ENCODE measurements at places on chromosomes 12 and 14.

GRCh38 chr12:53365245-53365904 lies 14.6 kb upstream of the SP1 start:
- no peak for DNase-seq

DNA sequence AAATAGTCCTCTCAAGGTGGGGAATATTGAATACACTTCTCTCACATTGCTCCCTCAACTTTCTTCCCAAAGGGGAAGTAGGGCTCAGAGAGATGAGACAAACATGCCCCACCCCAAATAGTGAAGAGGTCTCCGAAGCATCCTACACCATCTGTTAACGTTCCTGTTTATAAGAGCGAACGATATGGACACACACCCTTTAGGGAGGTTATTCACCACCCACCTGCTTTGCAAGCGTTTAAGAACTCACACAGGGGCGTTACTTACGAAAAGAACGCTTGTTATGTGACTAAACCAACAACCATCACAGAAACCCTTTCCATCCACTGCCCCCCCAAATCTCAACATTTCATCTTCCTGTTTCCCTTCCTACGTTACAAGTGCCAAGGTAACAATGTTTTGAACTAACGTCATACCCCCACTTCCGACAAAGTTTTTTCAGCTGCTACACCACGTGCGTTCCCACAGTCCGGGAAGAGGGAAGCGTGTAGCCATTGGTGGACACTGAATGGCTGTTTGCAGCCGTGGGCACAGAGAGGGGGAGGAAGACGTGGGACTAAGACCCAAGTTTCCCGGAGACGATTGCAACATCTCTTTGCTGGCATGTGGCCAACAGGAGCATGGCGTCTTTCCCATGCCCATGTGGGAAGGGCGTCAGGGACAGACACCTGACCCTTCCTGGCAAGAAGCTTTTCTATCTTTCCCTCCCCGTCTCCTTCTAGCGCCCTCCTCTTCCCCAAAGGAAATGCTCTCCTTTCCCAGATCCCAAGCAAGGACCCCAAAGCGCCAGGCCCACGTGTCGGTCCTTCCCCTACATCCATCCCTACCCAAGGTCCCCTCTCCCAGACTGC lies 1.2 kb downstream of the YBX3 start:
- peak; percentile 43 for DNase-seq

DNA sequence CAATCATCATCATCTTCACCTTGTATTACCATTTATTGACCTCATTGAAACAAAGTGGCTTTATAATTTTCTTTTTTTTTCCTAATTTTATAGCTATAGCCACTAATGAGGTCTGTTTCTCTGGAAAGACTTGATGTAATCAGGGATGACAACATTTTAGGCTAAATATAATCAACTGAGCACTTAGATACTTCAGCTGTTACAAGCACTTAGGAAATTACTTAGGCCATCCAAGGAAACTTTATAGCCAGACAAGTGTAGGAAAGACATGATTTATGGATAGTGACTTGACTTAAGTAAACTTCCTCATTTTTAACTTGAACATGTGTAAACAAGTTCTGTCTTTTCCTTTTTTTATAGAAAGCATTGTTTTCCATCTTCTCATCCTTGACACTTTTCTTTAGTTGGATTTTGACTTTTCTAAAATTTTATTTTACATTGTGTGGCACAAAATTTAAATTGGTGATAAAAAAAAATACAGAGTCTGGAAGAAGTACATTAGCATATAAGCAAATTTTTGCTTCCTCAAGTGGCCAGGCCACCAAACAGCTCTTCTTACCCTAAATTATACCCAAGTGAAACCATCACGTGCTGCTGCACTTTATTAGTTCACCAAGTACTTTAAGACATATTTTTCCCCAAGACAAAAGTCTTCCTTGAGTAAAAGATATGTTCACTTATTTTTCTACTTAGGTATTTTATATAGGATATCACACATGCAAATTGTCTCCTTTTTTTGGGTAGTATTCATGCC lies 15.1 kb downstream of the CPNE8 start:
- no peak for DNase-seq

- DNase-seq, result no peak
Measured at GRCh38 chr14:60512126-60512525, 3.2 kb downstream of the SIX6 start.

GRCh38 chr14:67395876-67396189 lies 16.1 kb downstream of the PLEK2 start:
- DNase-seq, result no peak

DNA sequence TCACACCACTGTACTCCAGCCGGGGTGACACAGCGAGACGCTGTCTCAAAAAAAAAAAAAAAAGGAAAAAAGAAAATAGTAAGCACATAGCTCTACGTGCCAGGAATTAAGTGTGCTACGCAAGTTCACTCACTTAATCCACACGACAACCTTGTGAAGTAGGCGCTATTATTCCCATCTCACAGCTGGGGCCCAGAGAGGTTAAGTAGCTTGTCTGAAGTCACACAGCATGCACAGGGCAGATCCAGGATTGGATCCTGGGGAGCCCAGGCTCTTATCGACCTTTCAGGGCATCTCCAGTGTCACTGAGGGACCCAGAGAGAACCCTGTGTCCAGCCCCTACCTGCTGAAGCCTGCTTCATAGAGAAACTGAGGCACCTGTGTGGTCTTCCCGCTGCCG lies 11.9 kb downstream of the DHX37 start:
- no peak for DNase-seq

DNA sequence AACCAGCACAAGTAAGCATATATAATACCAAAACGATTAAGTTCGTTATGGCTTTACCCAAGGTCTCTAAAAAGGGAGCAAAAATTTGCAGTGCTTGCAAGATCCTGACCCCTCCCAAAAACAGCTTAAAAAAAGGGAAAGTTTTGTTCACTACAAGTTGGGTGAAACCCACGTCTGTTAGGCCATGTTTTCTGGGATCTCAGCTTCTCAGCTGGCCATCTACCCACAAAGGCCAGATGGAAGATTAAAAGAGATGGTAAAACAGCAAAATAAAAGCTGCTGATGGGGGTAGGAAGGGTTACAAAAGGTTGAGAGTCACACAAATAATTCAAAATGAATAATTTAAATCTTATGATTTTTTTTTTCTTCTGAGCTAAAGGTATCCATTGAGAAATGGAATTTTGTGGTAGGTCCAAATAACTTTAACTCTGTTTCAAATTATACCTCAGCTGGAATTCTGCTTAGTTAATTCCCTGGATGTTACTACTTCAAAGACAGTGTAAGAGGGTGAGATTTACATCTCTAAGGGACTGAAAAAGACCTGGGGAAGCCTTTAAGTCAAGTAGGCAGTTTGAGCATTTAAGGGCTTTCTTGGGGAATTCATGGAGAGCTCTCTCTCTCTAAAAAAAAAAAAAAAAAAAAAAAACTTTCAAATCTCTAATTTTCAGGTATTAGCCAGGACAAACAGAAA lies 185.6 kb upstream of the NAV3 start:
- DNase-seq, result no peak

- DNase-seq, result peak; percentile 52
Measured at GRCh38 chr14:76584271-76584702, 177.0 kb upstream of the VASH1 start.

- DNase-seq, result no peak
Measured at GRCh38 chr12:24944601-24944975, 4.3 kb downstream of the BCAT1 start.

GRCh38 chr14:88551980-88552431 lies 2.8 kb downstream of the PTPN21 start:
- no peak for DNase-seq

DNA sequence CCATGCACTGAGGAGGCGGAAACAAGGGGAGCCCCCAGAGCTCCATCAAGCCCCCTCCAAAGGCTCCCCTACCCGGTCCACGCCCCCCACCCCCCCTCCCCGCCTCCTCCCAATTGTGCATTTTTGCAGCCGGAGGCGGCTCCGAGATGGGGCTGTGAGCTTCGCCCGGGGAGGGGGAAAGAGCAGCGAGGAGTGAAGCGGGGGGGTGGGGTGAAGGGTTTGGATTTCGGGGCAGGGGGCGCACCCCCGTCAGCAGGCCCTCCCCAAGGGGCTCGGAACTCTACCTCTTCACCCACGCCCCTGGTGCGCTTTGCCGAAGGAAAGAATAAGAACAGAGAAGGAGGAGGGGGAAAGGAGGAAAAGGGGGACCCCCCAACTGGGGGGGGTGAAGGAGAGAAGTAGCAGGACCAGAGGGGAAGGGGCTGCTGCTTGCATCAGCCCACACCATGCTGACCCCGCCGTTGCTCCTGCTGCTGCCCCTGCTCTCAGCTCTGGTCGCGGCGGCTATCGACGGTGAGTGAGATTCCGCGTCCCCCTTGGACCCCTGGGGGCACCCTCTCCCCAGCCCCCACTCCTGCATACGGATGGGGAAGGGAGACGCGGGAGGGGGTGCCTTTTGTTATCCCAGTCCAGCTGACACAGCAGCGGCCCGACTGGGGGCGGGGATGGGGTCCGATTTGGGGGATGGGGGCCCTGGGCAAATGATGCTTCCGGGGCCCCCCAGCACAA lies 400 bp downstream of the LRP1 start:
- no peak for DNase-seq

GRCh38 chr12:1279050-1279449 lies 288.0 kb downstream of the ERC1 start:
- DNase-seq, result no peak

GRCh38 chr12:123109319-123109772 lies 41.5 kb downstream of the PITPNM2 start:
- no peak for DNase-seq

- no peak for DNase-seq
Measured at GRCh38 chr12:78402366-78403134, 462.0 kb upstream of the SYT1 start.

GRCh38 chr14:71183876-71184689 lies 276.8 kb downstream of the PCNX1 start:
- DNase-seq, result peak; percentile 81

DNA sequence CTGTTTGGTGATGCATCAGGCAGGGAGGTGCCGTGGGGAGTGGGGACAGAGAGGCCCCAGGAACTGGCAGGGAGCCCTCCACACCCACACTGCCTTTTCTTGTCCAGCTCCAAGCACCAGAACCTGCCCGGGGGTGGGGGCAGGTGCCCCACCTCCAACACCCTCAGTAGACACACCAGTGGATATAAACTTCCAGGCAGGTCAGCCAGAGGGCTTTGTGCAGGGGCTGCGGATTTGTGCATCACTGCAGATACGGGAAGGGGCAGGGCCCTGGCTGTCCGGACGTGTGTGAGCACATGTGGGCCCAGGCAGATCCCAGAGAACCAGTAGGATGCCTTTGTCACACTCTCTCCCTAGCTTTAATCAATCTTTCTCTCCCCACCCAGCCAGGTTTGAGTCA lies 1.3 kb upstream of the TGM1 start:
- DNase-seq, result no peak

- no peak for DNase-seq
Measured at GRCh38 chr12:31874961-31875608, 84.1 kb upstream of the RESF1 start.

DNA sequence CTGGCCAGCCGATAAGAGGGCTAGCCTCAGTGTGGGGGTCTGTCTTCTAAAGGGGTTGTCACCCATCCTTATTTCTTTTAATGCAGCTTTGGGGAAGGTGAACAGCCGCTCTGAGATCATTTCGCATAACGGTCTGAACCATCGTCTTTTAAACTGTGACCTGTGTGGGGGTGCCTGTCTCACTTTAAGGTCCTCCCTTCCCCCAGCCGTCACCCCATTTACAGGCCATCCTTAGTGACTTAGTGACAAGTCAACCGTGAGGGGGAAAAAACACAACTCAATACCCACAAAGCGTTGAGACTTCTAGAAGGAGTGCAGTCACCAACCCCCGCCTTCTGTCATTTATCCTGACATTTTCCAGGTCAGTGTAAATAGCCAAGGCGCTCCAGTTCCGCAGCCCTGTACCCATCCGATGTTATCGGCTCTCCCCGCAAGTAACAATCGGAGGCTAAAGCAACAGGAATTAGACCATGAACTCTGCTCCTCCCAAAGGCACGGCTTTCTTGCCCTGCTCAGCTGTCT lies 505 bp upstream of the DENND5B start:
- no peak for DNase-seq

- no peak for DNase-seq
Measured at GRCh38 chr12:39628836-39629235, 9.2 kb upstream of the ABCD2 start.

GRCh38 chr12:26119391-26119989 lies 5.3 kb downstream of the BHLHE41 start:
- DNase-seq, result peak; percentile 29

DNA sequence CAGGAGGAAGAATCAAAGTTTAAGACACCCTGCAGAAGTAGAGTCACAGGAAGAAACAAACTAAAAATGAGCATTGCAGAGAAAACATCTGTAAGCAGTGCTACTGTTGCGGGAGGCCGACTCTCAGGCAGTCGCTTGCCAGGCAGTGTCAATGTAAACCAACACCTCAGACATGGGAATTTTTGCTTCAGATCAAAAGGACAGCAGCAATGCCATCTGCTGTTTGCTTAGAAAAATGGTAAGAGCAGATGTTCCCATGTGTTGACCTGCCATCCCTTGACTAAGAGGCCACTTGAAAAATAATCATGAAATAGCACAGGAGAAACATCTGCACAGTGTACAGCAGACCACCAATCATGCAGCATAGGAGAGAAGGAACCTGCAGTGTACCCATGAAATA lies 196.6 kb downstream of the SLC25A21 start:
- DNase-seq, result peak; percentile 65

GRCh38 chr12:6466184-6466573 lies 4.3 kb downstream of the VAMP1 start:
- DNase-seq, result no peak

DNA sequence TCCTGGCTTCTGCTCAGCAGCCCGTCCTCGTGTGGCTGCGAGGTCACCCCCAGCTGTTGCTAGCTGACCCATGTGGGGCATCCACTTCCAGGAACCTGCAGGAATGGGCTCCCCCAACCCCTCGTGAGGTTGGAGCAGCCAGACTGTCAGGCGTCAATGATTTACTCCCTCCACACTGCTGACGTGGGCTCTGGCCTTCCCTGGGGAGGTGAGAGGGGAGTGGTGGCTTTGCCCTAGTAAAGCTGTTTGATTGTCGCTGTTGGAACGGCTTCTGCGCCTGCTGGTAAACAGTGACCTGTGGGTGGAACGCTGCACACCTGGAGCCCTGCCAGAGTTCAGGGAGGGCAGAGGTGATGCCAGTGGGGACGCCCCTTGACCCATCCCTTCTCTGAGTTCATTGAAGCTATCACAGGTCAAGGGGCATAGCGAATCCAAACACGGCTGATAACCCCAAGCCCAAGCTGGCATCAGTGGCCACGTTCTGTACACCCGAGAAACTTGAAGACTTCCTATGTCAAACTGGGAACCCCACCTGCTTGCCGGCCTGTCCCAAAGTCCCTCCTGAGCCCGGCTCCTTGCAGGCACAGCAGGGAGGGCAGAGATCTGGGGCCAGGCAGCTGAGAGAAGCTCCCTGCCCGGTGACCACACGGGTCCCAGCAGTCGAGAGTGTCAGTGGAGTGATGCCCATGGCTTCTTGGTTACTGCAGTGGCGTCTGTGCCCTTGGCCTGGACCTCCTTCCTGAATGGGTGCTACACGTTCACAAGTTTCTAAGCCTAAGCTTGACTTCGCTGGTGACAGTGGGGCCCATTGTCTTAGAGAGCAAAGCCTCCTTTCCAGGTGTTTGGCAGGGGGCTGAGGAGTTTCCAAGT lies 2.7 kb downstream of the ASPG start:
- no peak for DNase-seq

Measured in NCI-H2171 (cell line).